ENCODE measurements at places on chromosomes 3 and 15. TPM values are rescaled to one million over a fixed set of nuclear protein-coding genes. Genes with fewer than 3 reads are reported as not detected.

The GOLGA6L4 gene
- total RNA-seq, result 2.2 TPM

The IMPG2 gene
- 0.35 TPM for total RNA-seq

The DZIP1L gene
- total RNA-seq, result 21.5 TPM

The TMEM207 gene
- not detected for total RNA-seq

- DNase-seq, result no peak
Observed at GRCh38 chr3:188798556-188799145, 373.1 kb upstream of the TPRG1 start.

DNA sequence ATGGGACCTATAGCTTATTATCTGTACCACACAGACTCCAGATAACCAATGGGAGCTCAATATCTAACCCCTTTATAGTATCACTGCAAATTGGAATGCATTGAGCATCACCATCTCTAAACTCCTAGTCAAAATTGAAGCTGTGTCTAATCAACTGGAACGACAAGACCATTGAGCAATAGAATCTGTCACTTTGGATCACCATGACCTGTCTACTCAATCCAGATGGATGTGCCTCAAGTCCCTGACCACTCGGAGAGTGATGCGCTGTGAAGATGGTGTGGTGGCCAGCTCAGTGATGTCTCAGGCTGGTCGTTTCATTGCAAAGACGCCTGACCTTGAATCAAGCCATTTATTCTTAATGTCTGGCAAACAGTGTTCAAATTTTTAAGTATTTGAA, 160.5 kb downstream of the SEMA6D start:
- DNase-seq, result no peak

- DNase-seq, result no peak
Observed at GRCh38 chr3:184180165-184180564, 5.5 kb downstream of the AP2M1 start.

DNA sequence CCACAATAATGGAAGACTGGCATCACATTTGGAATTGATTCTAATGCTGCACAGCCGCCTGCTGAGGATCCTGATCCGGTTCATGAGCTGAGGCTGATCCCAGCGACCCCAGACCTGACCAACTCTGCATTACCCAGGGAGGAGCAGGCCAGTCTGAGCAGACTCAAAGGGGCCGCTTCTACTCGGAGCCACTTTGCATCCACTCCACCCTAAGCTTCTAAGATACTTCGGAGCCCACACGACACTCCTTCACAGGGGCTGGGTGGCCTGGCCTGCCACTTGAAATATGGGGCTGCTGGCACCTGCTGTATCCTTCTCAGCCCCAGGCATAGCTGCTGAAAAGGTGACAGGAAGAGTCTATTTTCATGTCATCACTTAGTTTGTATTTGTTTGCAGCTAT, 33.2 kb upstream of the NSMCE3 start:
- DNase-seq, result no peak

DNA sequence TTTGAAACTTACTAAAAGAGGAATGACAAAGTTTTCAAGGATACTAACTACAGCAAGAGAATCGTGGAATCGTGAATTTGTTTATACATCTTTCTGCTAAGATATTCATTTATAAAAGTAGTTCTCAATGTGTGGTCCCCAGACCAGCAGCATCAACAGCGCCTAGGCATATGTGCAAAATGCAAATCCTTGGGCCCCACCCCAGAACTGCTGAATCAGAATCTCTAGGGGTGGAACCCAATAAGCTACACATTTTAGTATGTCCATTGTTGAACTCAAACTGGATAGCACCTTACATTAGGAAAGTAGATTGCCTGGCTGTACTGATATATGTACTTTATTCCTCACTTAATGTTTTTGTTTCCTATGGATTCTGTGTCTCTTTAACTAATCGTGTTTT, 346.0 kb downstream of the MFSD1 start:
- no peak for DNase-seq

- peak; percentile 59 for DNase-seq
Observed at GRCh38 chr3:109806929-109807328, 469.6 kb upstream of the DPPA4 start.

DNA sequence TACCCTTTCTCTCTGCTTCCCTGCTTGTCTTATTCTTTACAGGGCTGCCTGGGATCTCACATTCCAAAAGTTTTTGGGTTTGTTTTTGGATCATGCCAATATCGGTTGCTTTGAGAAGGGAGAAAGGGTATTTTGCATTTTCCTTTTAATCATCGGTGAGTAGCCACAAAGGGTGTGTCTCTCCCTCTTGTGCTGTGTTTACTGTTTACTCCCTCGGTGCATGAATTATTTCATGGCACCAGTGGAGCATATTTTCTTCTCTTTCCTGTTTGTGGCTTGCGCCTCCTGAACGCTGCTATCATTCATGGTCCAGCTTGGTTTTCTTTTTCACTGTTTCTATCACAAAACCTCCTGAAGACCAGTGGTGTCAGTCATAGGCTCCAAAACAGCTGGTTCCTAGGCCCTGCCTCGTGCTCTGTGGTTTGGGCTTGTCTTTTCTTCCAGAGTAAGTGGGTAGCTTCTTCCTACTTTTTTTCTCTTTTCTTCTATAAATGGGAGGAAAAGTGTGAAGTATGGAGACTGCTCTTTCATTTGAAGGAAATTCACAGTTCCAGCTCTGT, 54.9 kb downstream of the IGF1R start:
- no peak for DNase-seq

GRCh38 chr15:34613301-34613700, 29.9 kb upstream of the GOLGA8B start:
- no peak for DNase-seq

DNA sequence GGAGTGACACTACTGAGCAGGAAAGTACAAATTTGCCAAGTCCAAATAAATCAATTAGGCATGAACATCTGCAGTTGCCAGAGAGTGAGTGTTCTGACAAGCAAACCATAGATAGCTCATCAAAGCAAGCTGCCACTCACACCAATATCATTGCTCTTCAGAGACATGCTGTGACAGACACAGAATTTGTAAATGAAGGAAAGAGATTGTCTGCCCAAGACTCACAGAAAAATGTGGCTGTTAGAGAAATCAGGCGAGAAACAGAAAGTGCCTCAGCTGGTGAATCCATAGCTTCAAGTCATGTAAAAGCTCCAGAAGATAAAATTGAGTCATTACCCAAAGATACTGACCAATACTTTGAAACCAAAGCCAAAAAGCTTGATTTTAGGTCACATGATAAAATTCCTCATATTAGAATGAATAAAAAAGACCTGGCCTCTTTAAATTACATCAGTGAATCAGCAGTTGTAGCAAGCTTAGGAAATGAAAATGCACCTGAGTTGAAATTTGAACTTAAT, 50.8 kb downstream of the CRYBG3 start:
- no peak for DNase-seq

Data from renal cortical epithelial cell (primary cell).